SJCRH30 (cell line): ENCODE measurements at places on chromosomes 12 and 14. TPM values are rescaled to one million over a fixed set of nuclear protein-coding genes. Genes with fewer than 3 reads are reported as not detected.
A peak's percentile ranks its signal among the peaks of the same experiment; 100 is the strongest.

ARHGEF40 gene
- 28.3 and 29.3 TPM in 2 replicates for total RNA-seq

- peak; percentile 12 for DNase-seq
Measured at GRCh38 chr12:117408161-117408791, 46.9 kb upstream of the NOS1 start.

GRCh38 chr12:121096199-121096798, 36.4 kb upstream of the P2RX7 start:
- DNase-seq = no peak

GRCh38 chr12:74539261-74539660, 1.6 kb downstream of the ATXN7L3B start:
- DNase-seq = peak; percentile 59
